ENCODE measurements at places on chromosomes 1 and 21.
A peak's percentile ranks its signal among the peaks of the same experiment; 100 is the strongest.

DNA sequence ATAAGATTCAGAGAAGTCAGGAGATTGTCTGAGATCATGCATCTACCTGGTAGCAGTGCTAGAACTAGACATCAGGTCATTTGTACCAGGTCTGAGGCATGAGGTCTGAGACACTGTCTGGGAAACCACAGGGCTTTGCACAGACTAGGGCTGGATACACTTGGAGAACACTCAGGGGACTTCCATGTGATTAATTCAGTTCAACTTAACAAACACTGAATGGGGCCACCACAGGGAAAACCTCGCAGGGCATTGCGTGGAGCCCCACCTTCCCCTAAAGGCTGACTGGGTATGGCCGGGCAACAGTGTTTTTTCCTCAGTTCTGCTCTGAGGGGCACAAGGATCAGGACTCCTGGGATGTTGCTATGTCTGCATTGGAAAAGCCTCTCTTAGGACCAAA lies 86.5 kb upstream of the WARS2 start:
- DNase-seq = no peak

DNA sequence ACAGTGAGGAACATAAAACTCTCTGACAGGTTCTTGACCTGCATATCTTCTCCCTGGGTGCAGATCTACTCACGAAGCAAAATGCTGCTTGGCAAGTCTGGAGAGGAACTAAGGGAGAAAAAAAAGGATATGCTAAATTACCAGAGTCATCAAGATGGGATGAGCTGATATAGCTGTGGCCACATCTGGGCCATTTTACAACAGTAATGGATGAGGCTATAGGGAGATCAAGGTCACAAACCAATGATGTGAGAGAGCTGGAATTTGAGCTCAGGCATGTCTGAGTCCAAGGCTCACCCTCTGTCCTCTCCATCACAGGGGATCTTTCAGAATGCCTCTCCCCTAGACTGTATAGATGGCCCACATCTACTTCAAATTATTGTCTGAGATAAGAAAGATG lies 26.2 kb downstream of the ZMYND12 start:
- no peak for DNase-seq

GRCh38 chr1:234143681-234144080 lies 229.6 kb upstream of the COA6 start:
- DNase-seq = no peak

- no peak for DNase-seq
These were observed 18.0 kb downstream of the LTN1 start for GRCh38 chr21:28974531-28975227.

- no peak for DNase-seq
These were observed 74.6 kb downstream of the RASAL2 start for GRCh38 chr1:178168536-178168935.

DNA sequence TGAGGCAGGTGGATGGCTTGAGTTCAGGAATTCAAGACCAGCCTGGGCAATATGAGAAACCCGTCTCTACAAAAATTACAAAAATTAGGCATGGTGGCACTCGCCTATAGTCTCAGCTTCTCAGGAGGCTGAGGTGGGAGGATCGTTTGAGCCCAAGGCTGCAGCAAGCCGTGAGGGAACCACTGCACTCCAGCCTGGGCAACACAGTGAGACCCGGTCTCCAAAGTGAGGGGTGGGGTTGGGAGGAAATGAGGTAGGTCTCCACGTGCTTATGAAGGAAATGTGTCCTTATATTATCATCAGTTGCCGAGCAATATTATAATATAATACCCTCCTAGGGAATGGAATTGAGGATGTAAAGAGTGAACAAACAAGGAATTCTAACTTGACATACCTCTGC lies 2.7 kb downstream of the TMEM50B start:
- DNase-seq = no peak

- peak; percentile 78 for DNase-seq
These were observed 58.4 kb upstream of the CACNA1E start for GRCh38 chr1:181424786-181425403.

DNA sequence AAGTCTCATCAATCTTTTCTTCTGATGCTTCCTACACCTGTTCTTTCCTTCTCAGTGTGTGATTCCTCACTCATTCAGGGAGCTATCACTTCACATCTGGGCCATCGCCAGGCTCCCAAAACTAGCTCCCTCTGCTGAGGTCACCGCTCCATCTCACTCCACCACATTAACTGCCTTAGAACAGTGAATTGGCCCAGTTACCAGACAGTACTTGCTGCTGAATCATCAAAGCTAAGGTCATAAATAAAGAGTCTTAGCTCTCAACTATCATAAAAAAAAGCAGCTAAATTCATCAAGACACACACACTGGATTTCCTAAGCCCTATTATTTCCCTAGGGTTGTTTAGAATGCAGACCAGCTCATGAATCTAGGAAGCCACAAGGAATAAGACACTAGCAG lies 18.8 kb upstream of the SRM start:
- no peak for DNase-seq

- DNase-seq = no peak
These were observed 24.8 kb upstream of the KCNE1 start for GRCh38 chr21:34536820-34537219.

- DNase-seq = no peak
These were observed 57.9 kb downstream of the DDAH1 start for GRCh38 chr1:85406887-85407533.

DNA sequence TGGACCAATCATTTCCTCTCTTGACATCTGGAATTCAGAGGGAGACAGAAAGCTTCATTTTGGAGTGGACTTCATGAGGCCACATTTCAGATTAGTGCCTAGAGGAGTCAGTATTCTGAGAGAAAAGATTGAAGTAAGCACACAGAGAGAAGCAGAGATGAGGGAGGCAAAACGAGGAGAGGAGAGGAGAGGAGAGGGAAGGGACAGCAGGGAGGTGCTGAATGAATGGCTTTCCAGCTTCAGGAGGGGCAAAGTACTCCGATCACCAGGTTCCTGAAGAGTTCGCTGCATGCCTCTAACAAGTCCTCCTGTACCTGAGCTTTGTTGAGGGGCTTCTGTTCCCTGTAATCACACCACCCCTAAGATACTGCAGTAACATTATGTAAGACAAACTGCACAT lies 76.0 kb downstream of the NRIP1 start:
- no peak for DNase-seq

GRCh38 chr1:20974951-20975350 lies 187.8 kb upstream of the HP1BP3 start:
- DNase-seq = no peak

DNA sequence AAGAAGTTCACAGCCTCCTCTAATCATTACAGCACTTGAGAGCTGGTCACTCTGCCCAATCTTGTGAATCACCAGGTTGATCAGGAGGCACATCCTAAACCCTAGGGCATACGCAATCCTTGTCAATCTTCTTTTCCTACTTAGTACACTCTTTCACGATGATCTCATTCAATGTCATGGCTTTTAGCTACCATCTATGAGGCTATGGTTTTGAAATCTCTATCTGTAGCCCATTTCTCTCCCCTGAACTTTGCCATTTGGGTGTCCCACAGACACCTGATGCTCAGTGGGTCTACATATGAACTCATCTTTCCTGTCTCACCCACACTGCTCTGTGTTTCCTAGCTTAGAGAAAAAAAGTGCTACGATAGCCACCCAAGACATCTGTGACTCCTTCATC lies 1.9 kb upstream of the MED18 start:
- no peak for DNase-seq

DNA sequence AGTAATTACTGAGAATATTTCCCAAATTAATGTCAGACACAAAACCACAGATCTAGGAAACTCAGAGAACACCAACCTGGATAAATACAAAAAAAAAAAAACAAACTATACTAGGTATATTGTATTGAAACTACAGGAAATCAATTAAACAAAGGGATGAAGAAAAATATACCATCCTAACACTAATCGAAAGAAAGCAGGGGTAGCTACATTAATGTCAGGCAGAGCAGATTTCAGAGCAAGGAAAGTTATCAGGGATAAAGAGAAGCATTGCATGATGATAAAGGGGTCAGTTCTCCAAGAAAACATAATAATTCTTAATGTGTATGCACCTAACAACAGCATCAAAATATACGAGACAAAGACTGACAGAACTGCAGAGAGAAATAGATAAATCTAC lies 89.9 kb downstream of the TOMM20 start:
- no peak for DNase-seq

DNA sequence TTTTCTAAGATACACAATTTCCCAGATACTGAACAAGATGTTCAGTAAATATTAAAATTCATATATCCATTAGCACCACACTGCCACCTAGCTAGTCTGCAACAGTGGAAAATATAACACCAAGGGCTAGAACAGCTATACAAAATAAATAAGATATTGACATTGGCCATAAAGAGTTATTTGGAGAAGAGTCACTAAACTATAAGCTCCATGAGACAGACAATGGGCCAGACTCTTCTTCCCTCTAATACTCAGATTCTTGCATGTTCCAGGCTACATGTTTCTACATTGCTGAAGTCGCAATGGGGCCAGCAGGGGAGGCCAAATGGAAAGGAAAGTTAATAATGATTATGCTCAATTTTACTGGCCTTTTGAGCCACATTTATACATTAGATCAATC lies 21.5 kb downstream of the SPATA6 start:
- DNase-seq = no peak

GRCh38 chr1:32540605-32541004 lies 1.4 kb downstream of the ZBTB8A start:
- DNase-seq = no peak

DNA sequence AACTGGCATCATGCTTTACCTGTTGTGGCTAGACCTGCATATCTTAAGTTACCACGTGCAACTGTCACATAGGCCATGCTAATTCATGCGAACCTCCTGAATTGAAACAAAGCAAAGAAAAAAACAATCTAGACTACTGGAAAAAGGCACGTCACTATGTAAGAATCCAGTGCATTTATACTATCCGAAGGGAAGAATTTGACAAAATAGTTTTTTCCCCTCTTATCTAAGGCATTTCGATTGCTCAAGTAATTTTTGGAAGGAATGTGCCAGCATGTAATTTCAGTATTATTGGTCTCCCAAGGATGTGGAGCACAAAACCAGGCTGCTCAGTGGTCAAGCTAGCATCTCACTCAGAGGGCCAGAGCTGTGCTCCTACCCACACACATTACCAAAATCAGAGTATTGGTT lies 31.5 kb upstream of the C1orf198 start:
- DNase-seq = no peak

GRCh38 chr21:21163904-21164303 lies 165.7 kb downstream of the NCAM2 start:
- peak; percentile 7 for DNase-seq

DNA sequence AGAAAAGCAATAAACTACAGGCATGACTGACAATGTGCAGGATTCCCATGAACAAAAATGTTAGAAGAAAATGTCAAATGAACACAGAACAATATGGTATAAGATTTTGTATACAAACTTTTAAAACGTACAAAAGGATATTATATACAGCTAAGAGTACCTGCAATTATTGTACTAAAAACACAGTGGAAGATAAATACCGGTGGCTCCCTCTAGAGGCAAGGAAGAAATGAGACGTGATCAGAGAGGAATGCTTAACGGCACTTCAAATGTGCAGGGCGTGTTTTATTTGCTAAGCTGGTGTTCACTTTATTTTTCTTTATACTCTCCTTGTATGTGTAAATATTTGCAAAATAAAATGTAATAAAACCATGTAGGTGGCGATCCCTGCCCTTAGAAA lies 191.8 kb upstream of the SAMSN1 start:
- peak; percentile 48 for DNase-seq

DNA sequence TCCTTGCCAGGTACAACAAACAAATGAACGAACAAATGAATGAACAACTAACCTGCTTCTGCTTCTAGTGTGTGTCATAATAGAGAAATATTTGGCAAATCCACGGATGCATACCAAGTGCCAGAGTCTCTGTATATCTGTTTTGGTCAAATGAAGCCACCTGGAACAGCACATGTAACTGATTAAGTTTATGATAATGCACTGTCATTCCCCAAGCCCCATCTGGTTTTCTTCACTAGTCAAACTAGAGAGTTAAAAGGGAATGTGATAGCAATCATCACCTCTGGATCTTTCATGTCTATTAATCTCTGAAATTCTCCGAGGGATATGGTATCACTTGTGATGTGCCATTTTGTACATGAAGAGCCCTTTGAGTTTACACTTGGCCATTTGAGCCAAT lies 21.0 kb upstream of the SCAF4 start:
- DNase-seq = no peak

DNA sequence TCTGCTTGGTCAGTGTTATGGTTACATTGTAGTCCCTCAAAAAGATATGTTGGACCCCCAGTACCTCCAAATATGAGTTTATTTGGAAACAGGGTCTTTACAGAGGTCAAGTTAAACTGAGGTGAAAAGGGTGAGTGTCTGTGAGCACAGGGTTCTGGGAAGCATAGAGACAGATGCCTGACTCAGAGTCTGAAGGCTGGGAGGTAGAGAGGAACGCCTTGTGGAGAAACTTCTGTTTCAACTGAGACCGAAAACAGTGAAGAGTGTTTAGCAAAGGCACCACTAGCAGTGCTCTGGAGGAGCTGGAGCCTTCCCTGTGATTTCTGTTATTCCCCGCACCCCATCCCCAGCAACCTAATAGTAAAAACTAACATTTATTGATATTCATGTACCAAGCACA lies 65.2 kb upstream of the LRRC8D start:
- DNase-seq = no peak

DNA sequence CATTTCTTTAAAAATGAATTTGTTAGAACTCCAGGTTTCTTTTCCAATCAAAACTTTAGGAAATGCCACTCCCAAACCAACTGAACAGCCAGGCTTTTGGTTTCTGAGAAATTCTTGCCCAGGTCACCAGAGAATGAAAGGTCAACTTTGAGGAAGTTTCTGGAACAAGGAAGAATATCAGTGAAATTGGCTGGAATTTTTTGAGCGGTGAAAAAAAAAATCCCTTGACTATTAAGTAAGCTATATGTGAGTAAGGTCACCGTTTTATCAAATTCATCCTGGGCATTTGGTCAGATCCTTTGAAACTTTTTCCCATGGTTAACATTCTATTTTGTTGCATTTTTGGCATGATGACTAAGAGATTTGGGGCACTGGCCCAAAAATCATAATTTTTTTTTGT lies 469.3 kb downstream of the LTN1 start:
- DNase-seq = no peak

DNA sequence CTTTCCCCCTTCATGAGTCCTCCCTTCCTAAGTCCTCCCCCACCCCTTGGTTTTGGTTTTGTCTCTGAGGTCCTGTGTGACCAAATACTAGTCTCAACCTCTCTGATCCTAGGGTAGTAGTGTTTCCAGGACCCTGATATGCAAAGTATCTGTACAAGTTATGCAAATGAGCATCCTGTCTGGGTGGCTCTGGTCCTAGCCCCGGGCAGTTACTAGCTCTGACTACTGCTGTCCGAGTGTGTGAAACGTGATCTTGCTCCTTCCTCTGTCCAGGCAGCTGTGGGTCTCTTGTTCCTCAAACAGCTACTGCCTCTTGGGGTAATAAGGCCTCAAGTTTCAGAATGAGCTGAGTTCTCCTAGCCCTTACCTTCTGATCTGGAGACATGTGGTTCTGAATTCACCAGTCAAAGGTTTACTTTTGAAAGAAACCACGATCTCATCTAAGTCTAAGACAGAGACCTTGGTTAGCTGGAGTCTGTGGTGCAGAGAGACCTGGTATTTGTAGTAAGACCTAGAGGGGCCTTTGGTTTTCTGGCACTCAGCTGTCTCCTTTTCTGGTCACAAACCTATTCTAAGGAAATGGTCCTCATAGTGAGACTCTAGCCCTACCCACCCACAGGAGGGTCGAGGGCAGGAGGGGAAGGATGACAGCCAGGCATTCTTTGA lies 31.0 kb upstream of the IL19 start:
- no peak for DNase-seq

- DNase-seq = no peak
These were observed 13.1 kb upstream of the ZRANB2 start for GRCh38 chr1:71093938-71094337.

Measured in activated T-cell treated with anti-CD3 and anti-CD28 coated beads for 4 hours (primary cell).